Lower lobe of right lung (tissue), 2 donors: ENCODE measurements at places on chromosomes 11 and 22.

DNA sequence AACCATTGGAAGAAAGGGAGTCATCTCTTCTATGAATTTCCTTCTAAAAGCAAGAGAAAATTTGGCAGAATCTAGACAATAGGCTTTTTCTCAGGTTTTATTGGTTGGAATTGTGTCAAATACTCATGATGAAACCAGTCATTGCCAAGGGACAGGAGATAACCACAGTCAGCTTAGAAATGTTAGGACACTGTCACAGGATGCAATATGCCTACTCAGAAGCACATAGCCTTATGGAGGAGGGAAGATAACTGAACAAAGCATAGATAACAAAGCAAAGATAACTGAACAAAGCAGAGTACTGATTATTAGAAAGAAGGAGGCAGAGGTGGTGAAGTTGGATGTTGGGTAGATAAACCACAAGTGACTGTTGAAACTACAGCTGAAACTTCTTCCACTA is 303.5 kb upstream of the PDGFD start:
- H3K27ac ChIP-seq = no peak overlapping the region
- no peaks in the 10 kb centered on the region for H3K27me3 ChIP-seq
- no peaks in the 10 kb centered on the region for H3K4me1 ChIP-seq

DNA sequence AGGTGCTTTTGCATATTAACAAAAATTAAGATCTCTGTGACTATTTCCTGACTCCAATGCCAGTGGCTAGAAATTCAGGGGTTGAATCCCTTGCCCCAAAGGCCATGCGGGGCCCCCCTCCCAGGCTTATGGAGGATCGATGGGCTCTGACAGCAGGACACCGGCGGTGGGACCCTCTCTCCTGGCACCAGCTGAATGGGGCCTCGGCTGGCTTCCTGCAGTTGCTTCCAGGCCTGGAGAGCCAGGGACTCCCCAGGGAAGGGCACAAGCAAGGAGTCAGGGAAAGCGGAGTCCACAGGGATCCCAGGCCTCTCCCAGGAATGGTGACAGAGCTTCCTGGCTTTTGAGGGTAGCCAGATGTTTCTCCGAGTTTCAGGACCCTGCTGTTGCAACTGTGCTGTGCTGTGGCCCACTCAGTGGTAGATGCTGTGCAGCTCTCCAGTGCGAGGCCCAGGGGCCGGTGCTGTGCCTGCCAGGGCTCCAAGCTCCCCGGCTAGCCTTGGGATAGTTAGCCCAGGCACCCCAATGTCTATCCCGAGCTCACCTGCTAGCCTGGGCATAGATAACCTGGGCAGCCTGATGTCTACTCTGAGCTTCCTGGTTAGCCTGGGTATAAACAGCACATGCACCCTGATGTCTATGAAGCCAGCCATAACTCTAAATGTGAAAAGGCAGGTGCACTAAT is 372.6 kb downstream of the SHANK2 start:
- no peak overlapping the region for H3K27ac ChIP-seq
- no peak for DNase-seq
- no peak overlapping the region for H3K4me3 ChIP-seq
- no peaks in the 10 kb centered on the region for H3K27me3 ChIP-seq

DNA sequence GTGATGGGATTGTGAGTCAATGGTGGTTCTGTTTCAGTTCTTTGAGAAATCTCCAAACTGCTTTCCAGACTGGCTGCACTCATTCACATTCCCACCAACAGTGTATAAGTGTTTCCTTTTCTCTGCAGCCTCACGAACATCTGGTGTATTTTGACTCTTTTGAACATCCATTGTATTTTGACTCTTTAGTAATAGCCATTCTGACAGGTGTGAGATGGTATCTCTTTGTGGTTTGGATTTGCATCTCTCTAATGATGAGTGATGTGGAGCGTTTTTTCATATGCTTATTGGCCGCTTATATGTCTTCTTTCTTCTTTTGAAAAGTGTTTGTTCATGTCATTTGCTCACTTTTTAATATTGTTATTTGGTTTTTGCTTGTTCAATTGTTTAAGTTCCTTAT is 19.4 kb downstream of the NELL1 start:
- H3K27ac ChIP-seq = no peak overlapping the region
- no peaks in the 10 kb centered on the region for H3K27me3 ChIP-seq
- no peaks in the 10 kb centered on the region for H3K36me3 ChIP-seq
- H3K4me1 ChIP-seq = no peaks in the 10 kb centered on the region
- DNase-seq = no peak

- no peak overlapping the region for H3K4me3 ChIP-seq
- no peaks in the 10 kb centered on the region for H3K27me3 ChIP-seq
- no peak overlapping the region for H3K27ac ChIP-seq
- no peak for DNase-seq
- H3K36me3 ChIP-seq = no peaks in the 10 kb centered on the region
Observed at GRCh38 chr11:39745401-39745800, 1714.1 kb downstream of the LRRC4C start.

GRCh38 chr11:131073167-131073566 is 156.9 kb upstream of the SNX19 start:
- H3K4me3 ChIP-seq = no peak overlapping the region
- H3K27ac ChIP-seq = no peak overlapping the region
- no peaks in the 10 kb centered on the region for H3K4me1 ChIP-seq
- H3K27me3 ChIP-seq = no peaks in the 10 kb centered on the region
- DNase-seq = no peak
